Activated CD4-positive, CD25-positive, alpha-beta regulatory T cell (primary cell): ENCODE measurements at places on chromosomes 7 and 10.

GRCh38 chr10:51144161-51144781 is 70.0 kb downstream of the PRKG1 start:
- DNase-seq: no peak

GRCh38 chr7:77442636-77443035 is 26.5 kb upstream of the GSAP start:
- DNase-seq: no peak

GRCh38 chr10:124086787-124087671 is 6.4 kb downstream of the CHST15 start:
- DNase-seq: no peak

DNA sequence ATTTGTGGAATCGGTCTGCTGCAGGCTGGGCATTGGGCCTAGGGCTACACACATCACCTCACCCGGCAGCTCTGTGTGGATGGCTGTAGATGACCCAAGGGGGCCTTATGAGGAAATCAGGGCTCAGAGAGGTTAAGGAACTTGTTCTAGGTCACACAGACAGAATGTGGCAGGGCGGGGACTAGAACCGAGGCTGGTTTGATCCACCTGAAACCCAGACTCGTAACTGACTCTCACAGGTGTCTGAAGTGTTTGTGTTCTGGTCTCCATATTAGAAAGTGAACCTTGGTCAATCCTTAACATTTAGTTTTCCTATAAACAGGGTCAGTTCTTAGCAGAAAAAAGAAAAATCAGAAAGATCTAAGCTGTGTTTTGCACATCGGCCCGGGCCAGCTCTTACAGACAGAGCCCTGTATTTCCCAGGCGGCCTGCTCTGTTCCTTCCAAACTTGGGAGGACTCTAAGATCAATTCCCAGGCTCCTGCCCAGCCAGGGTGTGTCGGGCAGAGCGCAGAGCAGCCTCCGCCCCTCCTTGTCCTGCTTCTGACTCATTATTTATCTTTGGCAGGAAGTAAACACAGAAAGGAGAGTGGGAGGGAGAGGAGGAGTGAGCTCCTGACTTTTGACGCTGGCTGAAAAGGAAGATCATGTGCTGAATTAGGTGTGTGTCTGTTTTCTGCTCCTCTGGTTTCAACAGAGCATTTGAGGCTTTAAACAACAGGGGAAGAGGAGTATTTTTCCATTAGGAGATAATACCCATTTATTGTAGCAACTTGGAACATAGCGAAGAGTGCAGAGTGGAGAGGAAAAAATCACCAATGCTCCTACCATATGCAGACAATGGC is 74.1 kb downstream of the TACC2 start:
- DNase-seq: no peak

DNA sequence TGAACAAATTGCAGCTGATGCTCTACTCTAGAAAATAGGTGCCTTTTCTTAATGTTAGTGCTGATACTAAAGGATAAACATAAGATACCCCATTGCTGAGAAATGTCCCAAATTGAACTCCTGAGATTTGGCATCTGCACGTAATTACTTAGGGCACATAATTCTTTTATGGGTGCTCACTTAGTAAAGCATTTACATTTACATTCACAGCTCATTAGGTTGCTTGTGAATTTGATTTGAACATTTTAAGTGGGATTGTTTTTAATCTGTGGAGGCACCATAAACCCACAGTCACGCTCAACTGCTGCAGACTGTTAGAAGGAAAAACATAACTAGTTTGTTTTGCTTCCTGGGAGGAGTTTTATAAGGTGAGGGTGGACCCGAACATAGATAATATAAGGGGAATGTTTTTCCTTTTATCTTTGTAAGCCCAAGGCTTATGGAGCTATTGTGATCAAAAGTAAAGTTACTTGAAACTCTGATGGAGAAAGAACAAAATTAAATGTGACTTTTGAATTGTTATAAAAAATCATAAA is 560.8 kb downstream of the REEP3 start:
- DNase-seq: no peak

- DNase-seq: no peak
Measured at GRCh38 chr7:140222814-140223213, 46.0 kb upstream of the KDM7A start.

GRCh38 chr7:47648275-47648925 is 66.5 kb upstream of the TNS3 start:
- DNase-seq: no peak

GRCh38 chr7:6268907-6269306 is 3.5 kb downstream of the CYTH3 start:
- DNase-seq: no peak

GRCh38 chr7:101161692-101162471 is 3.5 kb downstream of the VGF start:
- no peak for DNase-seq

GRCh38 chr7:141866974-141867373 is 25.7 kb upstream of the PRSS37 start:
- DNase-seq: no peak

DNA sequence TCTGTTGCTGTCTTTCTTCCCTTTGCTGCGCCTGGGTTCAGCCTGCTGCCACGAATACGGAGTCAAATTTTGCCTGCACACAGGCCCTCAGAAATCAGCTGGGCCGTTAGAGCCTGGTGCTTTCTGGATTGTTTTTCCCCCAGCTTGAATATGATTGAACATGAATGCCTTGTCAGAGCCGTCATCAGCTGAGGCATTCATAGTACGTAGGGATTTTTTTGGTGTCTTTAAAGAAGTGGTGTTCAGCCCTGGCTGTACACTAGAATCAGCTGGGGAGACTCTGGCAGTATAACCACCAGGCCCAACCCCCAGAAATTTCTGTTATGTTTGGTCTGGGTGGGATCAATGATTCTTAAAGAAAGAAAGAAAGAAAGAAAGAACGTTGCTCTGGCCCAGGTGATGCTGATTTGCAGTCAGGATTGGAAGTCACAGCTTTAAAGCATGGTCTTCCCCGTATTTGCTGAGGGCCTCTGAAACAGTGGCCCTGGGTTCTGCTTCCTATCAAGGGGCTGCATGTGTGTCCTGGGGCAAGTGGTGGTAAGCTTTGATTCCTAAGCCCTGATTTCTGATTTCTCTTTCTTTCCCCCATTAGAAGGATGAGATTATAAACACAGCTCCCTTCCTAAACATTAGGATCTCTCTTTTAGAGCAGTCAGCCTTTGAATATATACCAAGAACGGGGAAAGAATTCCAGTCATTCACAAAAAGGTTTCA is 24.7 kb downstream of the NUB1 start:
- no peak for DNase-seq

DNA sequence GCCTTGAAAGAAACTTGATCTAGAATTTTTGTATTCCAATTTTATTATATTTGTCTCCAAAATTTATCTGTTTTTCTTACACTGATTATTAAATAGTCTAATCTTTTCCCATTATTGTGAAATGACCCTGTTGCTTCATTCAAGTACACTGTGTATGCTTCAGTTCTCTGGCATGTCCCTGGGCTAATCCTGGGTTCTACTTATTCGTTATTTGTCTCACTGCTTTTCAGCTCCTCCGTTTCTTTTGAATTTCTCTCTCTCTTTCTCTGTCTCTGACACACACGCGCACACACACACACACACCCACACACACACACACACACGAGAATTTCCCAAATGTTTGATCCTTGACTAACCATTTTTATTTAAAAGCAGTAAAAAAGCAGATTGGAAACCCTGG is 768.6 kb downstream of the NRG3 start:
- no peak for DNase-seq

GRCh38 chr10:1539216-1539615 is 198.1 kb downstream of the ADARB2 start:
- no peak for DNase-seq

DNA sequence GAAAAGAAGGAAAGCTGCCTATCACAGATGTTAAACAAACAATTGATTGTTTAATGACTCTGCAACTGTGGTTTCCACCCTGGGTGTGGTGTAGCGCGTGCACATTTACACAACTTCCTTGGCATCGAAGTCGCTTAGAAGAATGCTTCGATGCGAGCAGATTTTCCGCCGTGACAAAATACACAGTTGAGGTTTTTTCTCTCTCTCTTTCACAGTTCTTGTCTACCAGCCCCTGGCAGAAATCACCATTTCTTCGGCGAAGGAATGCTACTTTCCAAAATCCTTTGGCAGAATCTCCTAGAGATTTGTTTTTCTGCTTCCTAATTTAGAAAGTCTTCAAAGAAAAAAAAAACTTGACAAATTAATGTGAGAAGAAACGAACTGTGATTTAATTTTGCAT is 70.7 kb upstream of the C1QL3 start:
- no peak for DNase-seq

GRCh38 chr10:45061982-45062381 is 61.3 kb downstream of the ZNF22 start:
- DNase-seq: no peak

GRCh38 chr10:69411476-69411875 is 5.2 kb downstream of the TACR2 start:
- DNase-seq: no peak

DNA sequence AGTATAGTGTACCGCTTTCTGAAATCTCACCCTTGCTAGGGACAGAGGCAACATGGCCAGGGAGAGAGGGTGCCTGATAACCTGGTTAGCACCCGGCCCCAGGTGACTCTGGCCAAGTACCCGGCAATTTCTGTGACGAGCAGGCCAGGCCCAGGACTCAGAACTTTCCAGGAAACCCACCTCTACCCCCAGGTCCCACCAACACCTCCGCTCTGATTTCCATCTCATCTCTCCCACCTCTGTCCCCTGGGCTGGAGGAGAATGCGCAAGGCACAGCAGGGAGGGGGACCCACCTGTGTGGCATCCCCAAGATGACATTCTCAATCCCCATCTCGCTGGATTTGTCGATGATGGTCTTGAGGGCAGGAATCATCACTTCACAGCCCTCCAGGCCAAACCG is 11.6 kb downstream of the OGDHL start:
- DNase-seq: no peak

DNA sequence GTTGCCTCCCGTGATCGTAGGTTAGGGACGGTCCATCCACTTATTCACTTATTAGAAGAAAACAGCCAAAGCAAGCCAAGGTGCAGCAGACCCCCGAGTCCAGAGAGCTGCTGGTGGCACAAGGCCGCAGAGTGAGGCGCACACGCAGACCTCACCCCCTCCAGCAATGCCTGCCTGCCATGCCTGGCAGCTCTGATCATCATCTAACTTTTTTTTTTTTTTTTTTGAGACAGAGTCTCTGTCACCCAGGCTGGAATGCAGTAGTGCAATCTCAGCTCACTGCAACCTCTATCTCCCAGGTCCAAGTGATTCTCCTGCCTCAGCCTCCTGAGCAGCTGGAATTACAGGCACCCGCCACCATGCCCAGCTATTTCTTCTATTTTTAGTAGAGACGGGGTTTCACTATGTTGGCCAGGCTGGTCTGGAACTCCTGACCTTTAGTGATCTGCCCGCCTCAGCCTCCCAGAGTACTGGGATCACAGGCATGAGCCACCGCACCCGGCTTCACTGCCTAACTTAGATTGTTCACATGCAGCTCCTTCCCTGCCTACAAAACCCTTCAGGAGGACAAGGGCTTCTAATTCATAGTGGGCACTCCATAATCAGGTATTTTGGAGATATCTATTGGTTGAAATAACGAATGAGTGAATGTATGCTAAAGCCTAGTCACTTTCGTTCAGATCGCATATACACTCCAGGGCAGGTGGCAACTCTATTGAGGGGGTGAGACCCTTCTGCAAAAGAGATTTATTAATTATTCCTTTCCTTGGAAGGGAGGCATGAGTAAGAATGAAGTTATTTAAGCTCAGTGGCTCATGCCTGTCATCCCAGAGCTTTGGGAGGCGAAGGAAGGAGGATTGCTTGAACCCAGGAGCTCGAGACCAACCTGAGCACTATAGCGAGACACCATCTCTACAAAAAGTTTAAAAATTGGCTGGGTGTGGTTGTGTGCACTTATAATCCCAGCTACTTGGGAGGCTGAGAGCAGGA is 15.9 kb downstream of the TRIM56 start:
- no peak for DNase-seq

DNA sequence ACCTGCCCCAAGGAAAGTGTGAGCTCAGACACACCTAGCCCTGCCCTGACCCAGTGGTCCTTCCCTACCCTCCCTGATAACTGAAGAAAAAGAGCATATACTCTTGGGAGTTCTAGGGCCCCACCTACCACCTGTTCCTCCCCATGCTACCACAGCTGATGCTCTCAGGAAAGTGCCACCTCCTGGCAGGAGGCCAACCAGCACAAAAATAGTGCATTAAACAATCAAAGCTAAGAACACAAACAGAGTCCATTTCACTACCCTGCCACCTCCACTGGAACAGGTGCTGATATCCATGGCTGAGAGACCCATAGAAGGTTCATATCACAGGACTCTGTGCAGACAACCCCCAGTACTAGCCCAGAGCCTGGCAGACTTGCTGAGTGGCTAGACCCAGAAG is 288.6 kb upstream of the PHF14 start:
- no peak for DNase-seq

- DNase-seq: no peak
Measured at GRCh38 chr10:29841724-29842649, 207.2 kb upstream of the SVIL start.

- DNase-seq: no peak
Measured at GRCh38 chr10:77835669-77836086, 90.9 kb downstream of the DLG5 start.

GRCh38 chr10:13944823-13945222 is 358.1 kb downstream of the PRPF18 start:
- DNase-seq: no peak

DNA sequence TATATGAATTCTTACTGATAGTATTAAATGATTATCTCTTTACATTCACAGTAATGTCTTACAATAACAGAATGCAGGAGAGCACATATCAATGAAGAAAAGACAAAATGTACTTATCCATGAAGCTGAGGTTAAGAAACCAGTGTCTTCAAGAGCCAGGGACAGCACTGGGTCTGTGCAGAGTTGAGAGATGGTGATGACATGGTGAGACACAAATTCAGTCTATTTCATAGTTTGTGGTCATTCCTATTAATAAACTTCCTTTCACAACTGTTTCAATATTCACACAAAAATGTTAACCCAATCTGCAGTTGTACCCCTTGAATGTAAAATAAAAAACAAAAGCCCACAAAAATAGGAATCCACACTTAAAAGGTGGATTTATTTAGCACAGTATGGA is 5.3 kb upstream of the MAGI2 start:
- DNase-seq: no peak

DNA sequence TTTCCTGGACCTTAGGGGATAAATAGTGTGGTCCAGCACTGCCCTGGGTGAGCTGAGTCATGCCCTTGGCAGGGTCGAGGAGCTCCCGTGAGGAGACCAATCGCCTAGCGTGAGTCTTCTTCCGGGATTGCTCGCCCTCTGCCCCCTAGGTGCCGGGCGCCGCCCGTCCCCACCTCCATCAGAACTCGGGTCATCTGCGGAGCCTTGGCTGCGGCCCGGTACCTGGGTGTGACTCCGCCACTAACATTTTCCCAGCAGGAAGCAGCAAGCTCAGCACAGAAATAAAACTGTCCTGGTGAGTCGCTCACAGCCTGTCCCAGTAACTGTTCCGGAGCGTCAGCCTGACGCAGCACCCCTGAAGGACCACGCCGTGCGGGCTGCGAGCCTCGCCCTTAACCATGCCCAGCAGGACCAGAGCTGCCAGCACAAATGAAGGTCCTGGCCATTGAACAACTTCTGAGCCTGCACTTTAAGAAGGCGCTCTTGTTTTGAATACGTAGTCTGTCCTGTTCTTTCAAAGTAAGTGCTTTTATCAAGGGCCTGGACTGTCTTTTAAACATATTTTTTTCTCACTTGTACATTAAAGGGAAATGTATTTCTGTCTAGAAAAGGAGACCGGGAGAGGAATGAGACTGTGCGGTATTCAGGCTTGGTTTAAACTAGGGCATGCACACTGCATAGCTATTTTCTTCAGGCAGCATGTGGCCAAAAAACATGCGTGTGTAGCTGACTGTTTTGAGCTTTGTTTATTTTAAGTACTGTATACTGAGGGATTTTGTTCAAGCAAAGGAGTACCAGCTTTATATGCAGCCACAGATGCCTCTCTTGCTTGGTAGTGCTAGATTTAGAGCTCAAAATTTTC is 136.7 kb downstream of the HECW1 start:
- DNase-seq: no peak
